CD4-positive, alpha-beta T cell treated with Interleukin-6 at 100 ng/mL for 8 hours (primary cell): ENCODE measurements at places on chromosomes 4 and X.
A peak's percentile ranks its signal among the peaks of the same experiment; 100 is the strongest.

GRCh38 chr4:1057403-1057745 is 45.9 kb downstream of the FGFRL1 start:
- no peak for DNase-seq

- no peak for DNase-seq
Measured at GRCh38 chr4:144646523-144647094, 653 bp downstream of the HHIP start.

- no peak for DNase-seq
Measured at GRCh38 chr4:56261027-56261426, 126.3 kb downstream of the AASDH start.

DNA sequence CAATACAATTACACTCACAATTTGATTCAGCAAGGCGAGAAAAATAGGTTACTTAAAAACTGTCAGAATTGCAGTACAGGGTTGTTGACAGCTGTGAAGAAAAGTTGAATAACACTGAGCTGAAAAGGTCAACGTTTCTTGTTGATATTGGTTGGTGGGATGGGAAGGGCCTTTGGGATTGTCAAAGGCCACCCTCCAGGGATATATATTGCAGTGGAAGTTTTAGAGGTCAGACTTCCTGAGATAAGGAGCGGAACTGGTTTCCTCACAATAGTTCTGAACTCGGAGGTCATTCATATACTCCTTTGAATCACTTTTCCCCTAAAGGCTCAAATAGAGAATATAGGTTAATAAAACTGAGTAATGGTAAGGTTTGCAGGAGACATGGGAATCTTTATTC is 417.2 kb downstream of the RAPGEF2 start:
- no peak for DNase-seq

GRCh38 chr4:99033956-99034355 is 38.4 kb downstream of the METAP1 start:
- no peak for DNase-seq

- DNase-seq, result peak; percentile 52
Measured at GRCh38 chr4:54683616-54684346, 26.0 kb downstream of the KIT start.

DNA sequence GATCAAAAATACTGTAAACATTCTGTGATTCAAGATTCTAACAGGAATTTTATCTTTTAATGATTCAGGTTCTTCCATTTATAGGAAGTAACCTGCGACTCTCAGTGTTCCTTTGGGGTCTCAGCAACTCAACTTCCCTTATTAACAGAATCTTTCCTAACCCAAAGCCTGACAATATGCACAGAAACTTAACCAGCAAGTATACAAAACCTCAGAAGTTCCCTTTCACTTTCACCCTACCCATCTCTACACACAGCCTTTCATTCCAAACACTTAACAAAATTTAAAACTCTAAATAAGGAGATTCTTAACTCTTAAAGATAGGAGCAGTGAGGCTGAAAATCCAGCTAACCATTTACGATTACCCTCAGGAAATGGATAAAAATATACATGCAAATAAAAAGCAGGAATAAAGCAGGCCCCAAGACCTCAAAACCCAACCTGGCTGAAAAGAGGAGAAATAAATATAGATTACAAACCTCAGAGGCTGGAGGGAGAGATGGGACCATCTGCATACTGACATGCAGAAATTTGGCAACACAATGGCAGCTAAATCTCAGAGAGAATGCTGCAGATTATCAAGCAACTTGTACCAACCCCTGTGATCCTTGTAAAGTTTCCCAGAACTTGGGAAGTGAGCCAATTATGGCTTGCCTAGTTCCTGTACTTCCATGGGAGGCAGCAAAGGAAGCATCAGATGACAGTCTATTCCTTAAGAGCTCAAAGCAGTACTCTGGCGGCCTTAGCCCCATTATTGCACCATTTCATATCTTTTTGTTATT is 101.0 kb downstream of the ATP11C start:
- no peak for DNase-seq

- DNase-seq, result peak; percentile 12
Measured at GRCh38 chr4:147590249-147590920, 26.8 kb upstream of the TMEM184C start.

GRCh38 chr4:75848891-75849290 is 53.4 kb downstream of the PPEF2 start:
- no peak for DNase-seq

DNA sequence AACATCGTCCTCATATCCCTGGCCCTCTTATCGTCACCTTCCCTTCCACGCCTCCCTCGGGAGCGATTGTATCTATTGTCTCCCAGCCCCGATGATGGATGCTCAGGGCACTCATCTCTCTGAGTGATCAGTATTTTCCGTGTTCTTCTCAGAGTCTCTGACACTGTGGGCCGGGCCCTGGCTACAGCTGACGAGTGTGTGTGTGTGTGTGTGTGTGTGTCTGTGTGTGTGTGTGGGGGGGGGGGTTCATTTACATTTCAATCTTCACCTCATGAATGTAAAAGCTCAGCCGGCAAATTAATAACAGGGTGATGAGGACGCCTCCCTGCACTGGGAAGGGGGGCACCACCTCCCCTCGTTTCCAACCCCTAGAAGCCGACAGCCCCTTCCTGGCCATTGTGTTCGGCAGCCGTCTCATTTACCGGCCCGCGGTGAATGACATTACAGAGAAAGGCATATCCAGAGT is 159.5 kb downstream of the SHOX start:
- no peak for DNase-seq

DNA sequence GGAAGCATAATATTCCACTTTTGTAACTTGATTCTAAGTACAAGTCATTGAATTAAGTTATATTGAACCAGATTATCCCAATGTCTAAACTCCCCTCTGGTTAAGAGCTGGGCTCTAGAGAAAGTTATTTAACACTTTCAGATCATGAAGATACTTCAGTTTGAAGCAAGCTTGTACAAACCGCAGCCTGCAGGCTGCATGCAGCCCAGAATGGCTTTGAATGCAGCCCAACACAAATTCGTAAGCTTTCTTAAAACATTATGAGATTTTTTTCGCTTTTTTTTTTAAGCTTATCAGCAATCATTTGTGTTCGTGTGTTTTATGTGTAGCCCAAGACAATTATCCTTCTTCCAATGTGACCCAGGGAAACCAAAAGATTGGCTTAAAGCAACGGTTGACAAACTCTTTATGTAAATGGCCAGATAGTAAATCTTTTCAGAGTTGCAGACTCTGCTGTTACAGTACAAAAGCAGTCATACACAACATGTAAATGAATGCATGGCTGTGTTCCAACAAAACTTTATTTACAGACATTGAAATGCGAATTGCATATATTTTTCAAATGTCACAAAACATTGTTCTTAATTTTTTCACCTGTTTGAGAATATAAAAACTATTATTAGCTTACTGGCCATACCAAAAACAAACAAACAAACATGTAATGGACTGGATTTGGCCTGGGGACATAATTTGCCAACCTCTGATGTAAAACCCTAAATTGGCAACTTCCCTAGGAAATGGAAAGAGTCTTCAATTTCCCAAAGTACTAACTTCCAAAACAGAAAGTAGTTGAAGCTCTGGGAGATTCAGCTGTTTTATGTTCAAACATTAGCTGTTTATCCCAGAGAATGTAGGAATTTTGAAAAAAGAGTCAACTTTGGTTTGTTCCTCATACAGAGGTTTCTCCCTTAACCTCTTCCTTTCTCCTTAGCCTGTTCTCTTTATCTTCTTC is 201.1 kb upstream of the MBNL3 start:
- DNase-seq, result no peak

GRCh38 chrX:40099055-40099958 is 1.5 kb upstream of the BCOR start:
- DNase-seq, result peak; percentile 51

- no peak for DNase-seq
Measured at GRCh38 chrX:93346309-93346708, 327.1 kb downstream of the NAP1L3 start.
